Smooth muscle cell of the brain vasculature (primary cell): ENCODE measurements at places on chromosomes 2 and 18.

- DNase-seq = no peak
Measured at GRCh38 chr2:105188343-105188742, 53.2 kb upstream of the GPR45 start.

GRCh38 chr2:197804758-197805714, 643 bp downstream of the PLCL1 start:
- DNase-seq = no peak

DNA sequence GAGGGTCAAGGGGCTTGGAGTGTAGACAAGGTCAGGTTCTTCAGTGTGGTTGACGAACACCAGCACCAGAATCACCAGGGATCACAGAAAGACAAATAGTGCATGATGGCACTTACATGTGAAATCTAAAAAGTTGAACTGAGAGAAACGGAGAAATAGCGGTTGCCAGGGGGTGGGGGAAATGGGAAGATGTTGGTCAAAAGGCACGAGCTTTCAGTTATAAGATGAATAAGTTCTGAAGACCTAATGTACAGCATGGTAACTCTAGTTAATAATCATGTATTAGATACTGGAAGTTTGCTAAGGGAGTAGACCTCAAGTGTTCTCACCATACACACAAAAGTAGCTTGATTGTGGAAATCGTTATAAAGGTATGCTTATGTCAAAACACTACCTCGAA, 43.7 kb upstream of the DARS1 start:
- no peak for DNase-seq

DNA sequence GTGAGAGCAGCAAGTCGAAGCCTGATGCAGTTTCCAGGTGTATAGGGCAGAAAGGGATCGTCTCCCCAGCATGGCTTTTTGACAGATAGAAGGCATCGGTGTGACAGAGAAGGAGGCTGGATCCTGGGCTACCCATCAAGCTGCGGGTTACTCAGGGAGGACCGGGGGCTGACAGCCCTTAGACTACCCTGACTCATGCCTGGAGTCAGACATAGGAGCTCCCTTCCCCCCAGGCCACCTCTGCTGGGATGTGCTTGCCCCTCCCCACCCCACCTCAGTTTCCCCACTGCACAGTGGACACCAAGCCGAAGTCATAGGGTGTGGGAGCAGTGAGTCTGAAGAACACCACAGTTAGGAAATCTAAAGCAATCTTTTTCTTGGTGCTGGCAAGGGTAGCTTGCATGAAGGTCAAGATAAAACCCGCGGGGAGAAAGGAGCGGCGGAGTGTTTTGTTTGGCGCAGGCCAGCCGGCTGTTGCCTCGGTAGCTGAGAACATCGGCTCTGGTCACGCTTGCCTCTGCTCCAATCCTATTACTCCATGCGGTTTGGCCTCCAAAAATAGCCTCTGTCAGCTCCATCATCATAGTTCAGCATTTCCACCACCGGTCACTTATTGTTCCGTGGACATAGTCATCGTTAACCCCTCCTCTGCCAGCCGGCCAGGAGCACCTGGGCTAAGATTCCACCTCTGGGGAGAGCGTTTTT, 169.2 kb upstream of the GLI2 start:
- DNase-seq = peak; percentile 46
